ENCODE measurements at places on chromosomes 11 and 22.
A peak's percentile ranks its signal among the peaks of the same experiment; 100 is the strongest.

DNA sequence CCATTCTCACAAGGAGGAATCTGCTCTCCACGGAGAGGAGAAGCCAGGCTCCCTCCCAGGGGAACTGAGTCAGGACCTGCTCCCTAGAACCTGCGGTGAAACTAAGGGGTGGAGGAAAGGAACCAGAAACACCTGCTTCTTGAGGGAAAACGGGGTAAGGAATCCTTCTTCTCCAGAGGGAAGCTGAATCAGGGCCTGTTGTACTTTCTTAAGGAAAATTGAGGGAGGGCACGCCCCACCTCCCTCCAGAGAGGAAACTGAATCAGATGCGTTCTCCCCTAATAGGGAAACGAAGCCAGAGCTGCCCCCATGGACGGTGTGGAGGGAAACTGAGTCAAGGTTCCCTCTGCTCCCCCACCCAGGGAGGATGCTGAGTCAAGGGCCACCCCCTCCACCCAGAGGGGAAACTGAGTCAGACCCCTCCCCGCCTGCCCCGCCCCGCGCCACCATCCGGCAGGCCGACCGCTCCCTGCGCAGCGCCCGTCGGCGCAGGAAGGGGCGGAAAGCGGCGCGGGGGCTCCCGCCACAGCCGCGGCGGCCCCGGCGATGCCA lies 393 bp downstream of the RELA start:
- DNase-seq: no peak

DNA sequence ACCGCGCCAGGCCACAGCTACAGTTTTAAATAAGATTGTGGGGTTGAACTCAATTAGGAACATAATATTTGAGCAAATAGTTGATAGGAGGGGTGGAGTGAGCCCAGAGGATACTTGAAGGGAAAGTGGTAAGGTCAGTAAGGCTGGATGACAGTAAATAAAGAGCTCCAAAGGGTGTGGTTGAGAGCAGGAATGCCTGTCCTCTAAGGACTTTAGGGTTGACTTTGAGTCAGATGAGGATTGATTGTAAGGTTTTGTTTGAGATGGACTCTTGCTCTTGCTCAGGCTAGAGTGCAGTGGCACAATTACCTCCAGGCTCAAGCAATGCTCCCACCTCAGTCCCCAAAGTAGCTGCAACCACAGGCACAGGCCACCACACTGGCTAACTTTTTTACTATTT lies 2.4 kb downstream of the FOXR1 start:
- no peak for DNase-seq

DNA sequence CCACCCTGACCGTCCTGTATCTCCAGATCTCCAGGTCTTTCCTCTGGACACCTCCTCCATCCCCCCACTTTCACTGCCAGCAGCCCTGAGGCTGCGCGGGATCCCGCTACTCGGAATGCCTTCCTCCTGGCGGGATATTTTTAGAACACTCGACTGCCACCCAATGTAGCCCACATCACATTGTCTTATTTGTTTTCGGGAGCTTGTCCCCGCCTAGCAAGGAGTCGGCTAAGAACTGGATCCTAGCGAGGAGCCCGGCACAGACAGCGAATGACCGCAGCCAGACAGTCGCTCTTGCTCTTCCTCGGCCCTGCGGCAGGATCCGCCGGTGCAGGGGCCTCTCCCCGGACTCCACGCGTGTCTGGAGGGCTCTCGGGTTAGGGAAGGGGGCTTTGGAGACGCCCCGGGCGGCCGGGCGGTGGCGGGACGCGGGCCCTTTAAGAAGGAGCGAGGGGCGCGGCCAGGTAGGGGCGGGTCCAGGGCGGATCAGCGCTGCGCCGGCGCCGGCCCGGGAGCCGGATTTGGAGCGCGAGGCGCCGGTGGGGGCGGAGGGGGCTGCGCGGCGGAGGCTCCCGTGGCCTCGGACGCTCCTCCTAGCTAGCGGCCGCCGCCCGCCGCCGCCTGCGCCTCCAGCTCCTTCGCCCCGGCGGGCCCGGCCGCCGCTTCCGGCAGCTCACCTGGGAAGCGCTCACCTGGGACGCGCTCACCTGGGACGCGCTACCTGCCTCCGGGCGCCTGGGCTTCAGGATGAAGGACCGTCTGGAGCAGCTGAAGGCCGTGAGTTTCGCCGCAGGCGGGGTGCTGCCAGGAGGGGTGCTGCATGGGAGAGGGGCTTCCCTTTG lies at the start of gene STX3:
STX3 (plus strand) TSS at position 518 of the 842 bp plus-strand sequence; CDS start at position 748, 230 bp downstream.
- DNase-seq: peak; percentile 69

DNA sequence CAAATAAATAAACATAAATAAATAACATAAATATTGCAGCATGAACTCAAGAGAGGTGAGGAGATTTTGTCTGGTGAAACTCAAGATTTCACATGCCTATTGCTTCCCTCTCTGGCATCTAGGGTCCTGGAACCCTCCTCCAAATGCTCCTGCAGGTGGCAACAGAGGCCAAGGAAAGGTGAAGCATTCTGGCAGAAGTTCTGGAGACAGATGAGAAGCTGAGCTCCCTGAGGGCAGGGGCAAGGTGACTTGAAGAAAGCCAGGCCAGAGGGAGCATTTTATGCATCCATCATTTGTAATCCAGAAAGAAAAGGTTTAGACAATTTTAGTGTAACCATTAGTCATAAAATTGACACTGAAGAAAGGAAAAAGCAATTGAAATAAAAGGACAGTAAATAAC lies 64.9 kb downstream of the ENDOD1 start:
- peak; percentile 4 for DNase-seq

- DNase-seq: peak; percentile 27
Measured at GRCh38 chr22:37802310-37803194, 5.2 kb upstream of the GCAT start.

- DNase-seq: no peak
Measured at GRCh38 chr11:72228844-72229231, 4.3 kb downstream of the INPPL1 start.

GRCh38 chr11:128917144-128917724 lies 25.4 kb downstream of the TP53AIP1 start:
- DNase-seq: no peak

Measured in NCI-H748 treated with DMSO at 0.1 percent for 48 hours (cell line).